ENCODE measurements at places on chromosomes 2 and 18. TPM values are rescaled to one million over a fixed set of nuclear protein-coding genes. Genes with fewer than 3 reads are reported as not detected.

- DNase-seq, result peak; percentile 98
Measured at GRCh38 chr2:100562613-100563406, at the start of gene PDCL3. TSS of gene PDCL3 (plus strand) at chr2:100562993. CDS start at chr2:100563068, 75 bp downstream.

- DNase-seq, result no peak
Measured at GRCh38 chr2:194116861-194117260, 1540.2 kb upstream of the SLC39A10 start.

GRCh38 chr18:34493099-34493544, 217.0 kb upstream of the DTNA start:
- DNase-seq, result no peak

DNA sequence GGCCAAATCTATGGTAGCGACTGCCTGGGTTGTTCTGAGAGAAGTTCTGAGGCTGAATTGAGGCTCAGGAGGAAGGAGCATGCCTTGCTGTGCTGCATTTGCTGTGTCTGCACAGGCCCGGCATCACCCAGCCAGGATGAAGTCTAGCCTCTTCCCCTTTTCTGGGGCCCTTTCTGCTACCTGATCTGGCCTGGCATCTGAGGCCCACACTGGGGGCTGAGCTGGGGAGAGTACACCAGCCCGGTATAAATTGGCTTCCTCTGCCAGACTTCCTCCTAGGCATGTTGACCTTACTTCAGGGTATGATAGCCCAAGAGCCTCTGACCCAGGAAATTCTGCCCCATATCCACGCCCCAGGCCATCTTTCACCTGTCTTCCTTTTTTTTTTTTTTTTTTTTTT, 30.0 kb downstream of the MRPL35 start:
- DNase-seq, result no peak

- no peak for DNase-seq
Measured at GRCh38 chr2:157842106-157842879, 33.8 kb downstream of the ACVR1 start.

DNA sequence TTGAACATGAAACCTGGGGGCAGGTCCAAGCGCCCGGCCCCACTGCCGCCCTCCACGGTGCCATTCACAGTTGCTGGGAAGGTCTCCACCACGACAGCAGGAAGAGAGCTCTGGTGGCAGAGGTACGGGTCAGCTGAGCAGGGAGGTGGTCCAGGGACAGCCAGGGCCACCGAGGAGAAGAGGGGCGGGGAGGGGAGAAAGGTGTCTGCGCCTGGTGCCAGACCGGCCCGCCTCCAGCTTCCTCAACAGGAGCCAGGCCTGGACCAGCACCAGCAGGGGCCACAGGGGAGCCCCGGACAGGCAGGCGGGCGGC, 56.2 kb downstream of the BIN1 start:
- peak; percentile 13 for DNase-seq

GRCh38 chr18:63130176-63130575, 189.4 kb downstream of the BCL2 start:
- DNase-seq, result no peak

The RAB17 gene
- total RNA-seq, result not detected

DNA sequence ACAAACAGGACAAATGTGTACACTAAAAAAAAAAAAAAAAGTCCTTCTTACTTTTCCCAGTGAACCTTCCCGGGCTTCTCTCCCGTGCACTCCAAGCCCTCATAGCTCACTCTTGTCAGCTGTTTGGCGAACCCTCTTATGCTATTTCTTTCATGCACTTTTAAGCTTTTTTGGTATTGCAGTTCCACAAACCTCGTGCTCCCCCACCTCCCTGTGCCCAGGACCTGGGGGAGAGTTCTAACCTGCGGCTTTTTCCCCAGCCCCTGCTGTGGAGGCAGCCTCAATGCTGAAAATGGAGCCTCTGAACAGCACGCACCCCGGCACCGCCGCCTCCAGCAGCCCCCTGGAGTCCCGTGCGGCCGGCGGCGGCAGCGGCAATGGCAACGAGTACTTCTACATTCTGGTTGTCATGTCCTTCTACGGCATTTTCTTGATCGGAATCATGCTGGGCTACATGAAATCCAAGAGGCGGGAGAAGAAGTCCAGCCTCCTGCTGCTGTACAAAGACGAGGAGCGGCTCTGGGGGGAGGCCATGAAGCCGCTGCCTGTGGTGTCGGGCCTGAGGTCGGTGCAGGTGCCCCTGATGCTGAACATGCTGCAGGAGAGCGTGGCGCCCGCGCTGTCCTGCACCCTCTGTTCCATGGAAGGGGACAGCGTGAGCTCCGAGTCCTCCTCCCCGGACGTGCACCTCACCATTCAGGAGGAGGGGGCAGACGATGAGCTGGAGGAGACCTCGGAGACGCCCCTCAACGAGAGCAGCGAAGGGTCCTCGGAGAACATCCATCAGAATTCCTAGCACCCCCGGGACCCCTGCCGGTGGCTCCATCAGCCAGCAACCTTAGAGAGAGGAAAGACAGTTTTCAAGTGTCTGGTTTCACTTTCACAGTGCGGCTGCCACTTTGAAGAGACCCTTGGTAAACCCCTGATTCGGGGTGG, 826 bp downstream of the KCNE4 start:
- no peak for DNase-seq

GRCh38 chr2:70927138-70927537, 8.6 kb upstream of the ATP6V1B1 start:
- no peak for DNase-seq

The CHRNA1 gene
- total RNA-seq, result not detected

DNA sequence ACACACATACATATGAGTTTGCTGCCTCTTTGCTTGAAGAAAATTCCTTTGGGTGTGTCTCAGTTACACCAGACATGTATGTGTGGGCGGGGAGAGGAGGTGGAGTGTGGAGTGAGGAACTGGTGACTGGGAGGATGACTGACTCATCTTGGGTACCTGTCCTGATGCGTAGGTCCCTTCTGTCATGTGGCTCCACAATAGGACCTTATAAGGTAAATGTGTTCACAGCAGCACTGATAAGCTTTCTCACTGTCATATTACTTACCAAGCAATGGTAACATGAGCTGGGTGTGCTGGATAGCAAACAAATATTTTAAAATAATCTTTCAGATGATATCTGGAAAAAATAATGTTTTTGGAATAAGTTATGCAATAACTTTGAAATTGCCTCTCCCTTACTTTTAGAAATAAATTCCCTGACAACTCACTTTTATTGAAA, 45.1 kb downstream of the SLC9A2 start:
- no peak for DNase-seq

DNA sequence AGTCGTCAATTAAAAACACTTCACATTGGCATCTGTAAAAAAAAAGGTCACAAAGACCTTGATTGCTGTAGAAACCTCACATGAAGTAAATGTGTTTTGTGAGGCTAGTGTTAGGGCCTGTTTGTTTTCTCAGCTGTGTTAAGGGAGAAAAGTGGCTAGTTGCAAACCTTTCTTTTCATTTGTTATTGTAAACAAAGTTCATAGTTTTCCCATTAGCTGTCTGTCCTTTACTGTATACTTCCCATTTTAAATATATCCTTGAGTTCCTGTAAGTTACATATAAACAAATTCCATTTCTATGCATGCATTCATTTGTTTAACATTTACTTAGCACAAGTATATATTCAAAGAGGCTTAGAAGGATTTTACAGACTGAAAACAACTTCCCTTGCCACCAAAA, 1250.2 kb downstream of the LRP1B start:
- DNase-seq, result no peak

DNA sequence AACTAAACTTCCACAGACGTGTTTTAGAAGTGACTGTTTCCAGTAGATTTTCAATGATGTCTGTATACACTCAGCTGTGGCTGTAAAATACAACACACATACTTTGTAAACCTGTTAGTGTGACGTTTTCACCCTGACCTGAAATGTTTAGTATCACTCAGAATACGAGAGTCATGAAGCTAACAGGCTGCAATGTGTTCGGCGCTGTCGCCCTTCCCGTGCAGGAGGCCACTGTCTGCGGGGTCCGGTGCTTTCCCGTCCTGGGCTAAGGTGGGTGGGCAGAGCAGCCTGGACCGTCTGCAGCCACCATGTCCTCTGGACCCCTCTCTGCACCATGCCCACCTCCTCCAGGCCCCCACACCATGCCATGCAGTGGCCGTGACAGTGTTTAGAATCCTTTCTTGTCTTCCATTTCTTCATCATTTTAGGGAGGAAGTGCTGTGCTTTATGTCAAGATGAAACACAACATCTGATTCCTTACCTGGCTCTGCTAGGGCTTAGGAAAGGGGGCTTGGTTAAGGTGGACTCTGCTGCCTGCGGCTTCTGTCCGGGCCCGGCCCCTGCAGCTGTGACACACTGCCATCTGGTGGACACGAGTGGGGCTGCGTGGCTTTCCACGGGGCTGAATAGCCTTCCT, 53.8 kb upstream of the RBM44 start:
- peak; percentile 76 for DNase-seq

- no peak for DNase-seq
Measured at GRCh38 chr18:79637921-79638909, 41.4 kb upstream of the CTDP1 start.

- no peak for DNase-seq
Measured at GRCh38 chr2:136131484-136131960, 13.6 kb upstream of the CXCR4 start.

DNA sequence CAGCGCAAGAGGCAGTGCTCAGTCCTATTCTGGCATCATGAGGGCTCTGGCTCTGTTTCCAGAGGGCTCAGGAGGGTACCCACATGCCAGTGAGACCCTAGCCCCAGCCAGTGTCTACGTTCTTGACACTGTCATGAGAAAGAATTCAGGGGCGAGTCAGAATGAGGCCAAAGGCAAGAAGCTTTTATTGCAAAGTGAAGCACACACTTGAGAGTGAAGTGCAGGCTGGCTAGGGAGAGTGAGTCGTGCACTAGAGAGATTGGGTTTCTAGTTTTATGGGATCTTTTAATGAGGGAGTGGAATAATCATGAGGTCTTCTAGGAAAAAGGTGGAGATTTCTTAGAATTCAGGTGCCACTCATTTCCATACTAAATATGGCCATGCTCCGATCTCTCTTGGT, 164.1 kb downstream of the DCDC2C start:
- no peak for DNase-seq

- DNase-seq, result no peak
Measured at GRCh38 chr18:50783553-50783952, 36.3 kb downstream of the MRO start.

GRCh38 chr2:25309402-25309801, 32.3 kb downstream of the DNMT3A start:
- peak; percentile 46 for DNase-seq

DNA sequence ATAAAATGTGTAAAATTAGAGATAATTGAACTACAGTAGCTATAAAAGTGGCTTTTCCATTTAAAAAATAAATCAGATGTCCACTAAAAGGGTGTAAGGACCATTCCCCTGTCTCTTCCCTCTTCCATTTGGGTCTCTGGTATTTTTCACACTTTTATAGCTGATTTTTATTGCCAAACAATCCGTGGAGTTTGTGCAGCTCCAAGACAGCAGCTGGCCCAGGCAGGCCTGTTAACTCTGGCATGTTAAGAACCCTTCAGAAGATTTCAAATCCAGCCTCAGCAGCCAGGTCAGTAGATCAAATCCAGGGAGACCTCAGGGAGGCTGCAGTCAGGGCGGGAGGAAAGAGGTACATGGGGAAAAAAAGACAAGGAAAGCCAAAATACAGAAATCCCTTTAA, 827.1 kb upstream of the FANCL start:
- no peak for DNase-seq

- peak; percentile 46 for DNase-seq
Measured at GRCh38 chr2:241036964-241037421, 38.6 kb downstream of the SNED1 start.

- no peak for DNase-seq
Measured at GRCh38 chr2:237731663-237732062, 66.9 kb upstream of the RBM44 start.

- DNase-seq, result no peak
Measured at GRCh38 chr2:157325786-157326185, at the start of gene ERMN. TSS of gene ERMN (minus strand) at chr2:157325824. CDS start at chr2:157325642, 182 bp downstream.

DNA sequence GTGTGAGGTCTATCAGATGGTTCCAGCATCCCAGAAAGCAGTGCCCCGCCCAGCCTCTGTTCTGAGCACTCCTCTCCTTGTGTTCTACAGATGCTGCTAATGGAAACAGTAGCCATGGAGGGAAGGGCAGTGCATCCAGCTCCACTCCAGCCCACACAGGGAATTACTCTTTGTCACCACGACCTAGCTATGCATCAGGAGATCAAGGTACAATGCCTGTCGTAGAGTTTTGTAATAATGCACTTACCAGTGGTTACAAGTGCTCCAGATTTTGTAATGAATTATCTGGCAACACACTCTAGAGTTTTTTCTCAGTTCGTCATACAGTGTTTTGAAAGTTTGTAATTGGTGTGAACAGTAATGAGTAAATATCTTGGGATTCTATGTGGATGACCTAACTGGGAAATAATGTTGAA, 161.1 kb downstream of the ESCO1 start:
- DNase-seq, result no peak

- no peak for DNase-seq
Measured at GRCh38 chr18:53527365-53527764, 697.1 kb downstream of the MBD2 start.

DNA sequence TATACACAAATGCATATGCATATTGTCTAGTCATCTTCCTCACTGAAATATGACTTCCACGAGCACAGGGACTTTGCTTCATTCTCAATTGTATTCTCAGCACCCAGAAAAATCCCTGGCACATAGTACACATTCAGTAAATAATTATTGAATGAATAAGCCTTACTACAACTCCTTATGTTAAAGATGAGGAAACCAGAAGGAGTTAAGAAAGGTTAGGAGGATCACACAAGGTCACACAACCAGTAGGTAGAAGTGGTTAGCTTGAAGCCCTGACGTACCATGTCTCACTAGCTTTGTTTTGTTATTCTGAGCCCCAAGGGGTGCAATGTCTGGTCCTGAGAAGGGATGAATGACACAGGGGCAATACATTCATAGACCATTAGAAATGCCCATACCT, 220.9 kb upstream of the PID1 start:
- no peak for DNase-seq

DNA sequence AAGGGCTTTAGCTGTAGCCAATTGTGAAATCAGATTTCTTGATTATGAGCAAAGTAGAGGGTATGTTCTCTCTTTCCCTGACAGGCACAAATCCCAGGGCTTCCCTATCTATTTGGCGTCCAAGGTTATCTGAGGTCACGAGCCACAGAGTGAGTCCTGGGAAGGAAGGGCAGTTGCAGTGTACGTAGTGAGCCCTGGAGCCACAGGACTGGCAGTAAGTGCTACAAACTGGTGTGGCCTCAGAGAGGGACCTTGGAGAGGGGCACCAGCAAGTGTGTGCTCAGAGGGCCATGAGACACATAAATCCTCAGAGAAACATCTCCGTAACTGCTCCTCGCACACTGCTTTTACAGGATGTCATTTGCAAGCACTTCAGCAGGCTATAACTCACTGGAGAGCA, 115.5 kb upstream of the SH3BP4 start:
- no peak for DNase-seq

- DNase-seq, result no peak
Measured at GRCh38 chr18:59083136-59083818, 56.4 kb upstream of the SEC11C start.

GRCh38 chr18:41949206-41949920, 5.7 kb upstream of the PIK3C3 start:
- DNase-seq, result no peak

Data from activated B cell treated with CpG ODN at 0.5 μM for 24 hours (primary cell).